IMR-90 (cell line): ENCODE measurements at places on chromosomes 7 and 10. TPM values are rescaled to one million over a fixed set of nuclear protein-coding genes. Genes with fewer than 3 reads are reported as not detected.

Gene LRRN3
- total RNA-seq: 15.2 and 15.8 TPM in 2 replicates

Gene PNLIPRP1
- not detected in 2 replicates for total RNA-seq

Gene ZP3
- total RNA-seq: 0.54 and 0.83 TPM in 2 replicates

Gene PPP1R3C
- 61.7 and 62.9 TPM in 2 replicates for total RNA-seq

Gene PHTF2
- total RNA-seq: 65.5 and 69.9 TPM in 2 replicates

Gene PTCD1
- total RNA-seq: 2.2 and 2.8 TPM in 2 replicates

Gene CLIP2
- 18.1 and 20.3 TPM in 2 replicates for total RNA-seq

Gene IL15RA
- 1.4 and 2.0 TPM in 2 replicates for total RNA-seq

Gene CCDC172
- not detected in 2 replicates for total RNA-seq

Gene SSC4D
- total RNA-seq: 0.36 and 0.56 TPM in 2 replicates

Gene CACNB2
- total RNA-seq: 0.28 and 0.36 TPM in 2 replicates

Gene NPC1L1
- total RNA-seq: not detected in 2 replicates

Gene ACTR3C
- not detected in 2 replicates for total RNA-seq

GRCh38 chr10:124748953-124749645 is 4.9 kb upstream of the FAM53B start:
- no peaks in the 10 kb centered on the region for H3K27me3 ChIP-seq
- H3K27ac ChIP-seq: no peak overlapping the region
- H3K36me3 ChIP-seq: peaks cover 2% of the 10 kb centered on the region

DNA sequence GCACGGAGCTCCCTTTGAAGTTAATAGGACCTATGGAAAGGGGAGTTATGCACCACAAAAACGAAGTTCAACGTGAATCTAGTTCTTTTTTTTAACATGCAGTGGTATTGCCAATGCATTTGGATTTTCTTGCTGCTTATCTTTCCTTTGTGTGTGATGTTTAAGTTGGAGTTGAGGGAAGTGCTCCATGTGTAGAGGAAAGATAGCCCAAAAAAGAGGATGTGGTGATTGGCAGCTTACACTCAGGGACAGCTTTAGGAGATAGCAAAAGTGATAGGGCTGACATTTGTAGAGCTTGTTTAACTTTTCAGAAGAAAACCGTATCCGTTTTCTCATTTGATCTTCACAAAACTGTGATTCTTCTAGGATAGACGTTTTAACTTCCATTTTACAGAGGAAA is 101.3 kb downstream of the MDFIC start:
- no peaks in the 10 kb centered on the region; the same call in 1 of the 2 replicates for H3K4me1 ChIP-seq
- DNase-seq: no peak
- no peaks in the 10 kb centered on the region for H3K27me3 ChIP-seq
- no peak overlapping the region for H3K4me3 ChIP-seq
- no peaks in the 10 kb centered on the region for H3K36me3 ChIP-seq
- no peak overlapping the region for H3K27ac ChIP-seq

- H3K36me3 ChIP-seq: no peaks in the 10 kb centered on the region
- no peaks in the 10 kb centered on the region for H3K27me3 ChIP-seq
- H3K27ac ChIP-seq: no peak overlapping the region
- H3K4me3 ChIP-seq: no peak overlapping the region
Observed at GRCh38 chr10:127921075-127921752, 14.3 kb downstream of the PTPRE start.

GRCh38 chr10:127303105-127303504 is 106.7 kb upstream of the INSYN2A start:
- H3K4me1 ChIP-seq: peaks cover 2% of the 10 kb centered on the region; the same call in 1 of the 2 replicates
- no peaks in the 10 kb centered on the region for H3K27me3 ChIP-seq
- peaks cover 1% of the 10 kb centered on the region for H3K36me3 ChIP-seq
- DNase-seq: no peak
- H3K4me3 ChIP-seq: no peak overlapping the region

GRCh38 chr10:110336111-110336721 is 31.5 kb upstream of the SMNDC1 start:
- peak overlapping the region; percentile 83 for H3K27ac ChIP-seq
- no peaks in the 10 kb centered on the region for H3K27me3 ChIP-seq
- no peaks in the 10 kb centered on the region for H3K36me3 ChIP-seq
- DNase-seq: peak; percentile 98
- no peak overlapping the region for H3K4me3 ChIP-seq

DNA sequence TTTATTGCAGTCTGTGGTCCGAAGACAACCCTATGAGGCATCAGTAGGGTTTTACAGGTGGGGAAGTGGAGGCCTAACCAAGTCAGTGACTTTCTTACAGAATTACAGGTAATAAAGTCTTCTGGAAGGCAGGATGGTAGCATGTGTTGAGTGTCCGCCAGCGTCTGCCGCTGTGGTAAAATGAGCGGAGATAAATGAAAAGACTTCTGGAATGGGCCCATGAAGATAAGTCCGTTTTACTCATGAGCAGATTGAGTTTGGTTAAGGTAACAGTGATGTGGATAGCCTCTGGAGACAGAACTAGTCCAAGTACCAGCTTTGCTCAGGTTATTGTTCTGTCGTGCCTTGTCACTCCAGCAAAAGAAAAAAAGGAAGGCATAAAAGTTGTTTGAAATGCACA is 966 bp downstream of the FBH1 start:
- H3K4me1 ChIP-seq: peaks cover 14% of the 10 kb centered on the region
- H3K36me3 ChIP-seq: peaks cover 20% of the 10 kb centered on the region
- DNase-seq: no peak
- H3K27ac ChIP-seq: no peak overlapping the region; the same call in 1 of the 2 replicates

DNA sequence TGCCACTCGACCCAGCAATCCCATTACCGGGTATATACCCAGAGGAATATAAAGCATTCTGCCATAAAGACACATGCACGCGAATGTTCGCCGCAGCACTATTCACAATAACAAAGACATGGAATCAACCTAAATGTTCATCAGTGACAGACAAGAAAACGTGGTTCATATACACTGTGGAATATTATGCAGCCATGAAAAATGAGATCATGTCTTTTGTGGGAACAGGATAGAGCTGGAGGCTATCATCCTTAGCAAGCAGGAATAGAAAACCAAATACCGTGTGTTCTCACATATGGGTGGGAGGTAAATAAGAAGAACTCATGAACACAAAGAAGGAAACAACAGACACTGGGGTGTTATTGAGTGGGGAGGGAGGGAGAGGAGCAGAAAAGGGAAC is 84.7 kb downstream of the SLC16A9 start:
- H3K4me3 ChIP-seq: no peak overlapping the region
- no peak for DNase-seq
- H3K4me1 ChIP-seq: no peaks in the 10 kb centered on the region
- H3K36me3 ChIP-seq: no peaks in the 10 kb centered on the region
- no peak overlapping the region for H3K27ac ChIP-seq
- peaks cover 5% of the 10 kb centered on the region for H3K27me3 ChIP-seq

- H3K4me3 ChIP-seq: no peak overlapping the region
- H3K4me1 ChIP-seq: no peaks in the 10 kb centered on the region
- peaks cover 2% of the 10 kb centered on the region; the same call in 1 of the 2 replicates for H3K36me3 ChIP-seq
- no peak overlapping the region for H3K27ac ChIP-seq
- no peak for DNase-seq
- H3K27me3 ChIP-seq: no peaks in the 10 kb centered on the region
Observed at GRCh38 chr7:92058040-92058439, 76.2 kb downstream of the CYP51A1 start.

DNA sequence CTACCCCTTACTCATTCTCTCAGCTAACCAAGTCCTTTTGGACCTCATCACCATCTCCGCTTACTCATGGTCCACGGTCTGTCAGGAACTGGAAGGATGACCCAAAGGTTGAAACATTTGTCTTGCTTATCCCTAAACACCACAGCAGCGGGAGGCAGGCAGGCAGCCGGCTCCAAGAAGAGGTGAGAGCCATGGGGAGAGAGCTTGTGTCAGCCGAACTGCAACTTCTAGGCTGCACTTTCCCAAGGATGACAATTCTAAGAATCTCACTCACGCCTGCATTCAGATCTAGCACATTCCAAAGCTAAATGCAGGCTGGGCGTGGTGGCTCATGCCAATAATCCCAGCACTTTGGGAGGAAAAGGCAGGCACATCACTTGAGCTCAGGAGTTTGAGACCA is 86.0 kb downstream of the SPDYE5 start:
- H3K27ac ChIP-seq: no peak overlapping the region
- no peak for DNase-seq
- peaks cover 21% of the 10 kb centered on the region for H3K36me3 ChIP-seq
- no peaks in the 10 kb centered on the region for H3K27me3 ChIP-seq
- no peak overlapping the region for H3K4me3 ChIP-seq
- no peaks in the 10 kb centered on the region for H3K4me1 ChIP-seq

GRCh38 chr10:60192946-60193345 is 196.7 kb downstream of the ANK3 start:
- H3K27me3 ChIP-seq: peaks cover under 1% of the 10 kb centered on the region
- no peaks in the 10 kb centered on the region for H3K4me1 ChIP-seq
- H3K4me3 ChIP-seq: no peak overlapping the region
- no peak for DNase-seq
- no peak overlapping the region for H3K27ac ChIP-seq
- no peaks in the 10 kb centered on the region for H3K36me3 ChIP-seq

DNA sequence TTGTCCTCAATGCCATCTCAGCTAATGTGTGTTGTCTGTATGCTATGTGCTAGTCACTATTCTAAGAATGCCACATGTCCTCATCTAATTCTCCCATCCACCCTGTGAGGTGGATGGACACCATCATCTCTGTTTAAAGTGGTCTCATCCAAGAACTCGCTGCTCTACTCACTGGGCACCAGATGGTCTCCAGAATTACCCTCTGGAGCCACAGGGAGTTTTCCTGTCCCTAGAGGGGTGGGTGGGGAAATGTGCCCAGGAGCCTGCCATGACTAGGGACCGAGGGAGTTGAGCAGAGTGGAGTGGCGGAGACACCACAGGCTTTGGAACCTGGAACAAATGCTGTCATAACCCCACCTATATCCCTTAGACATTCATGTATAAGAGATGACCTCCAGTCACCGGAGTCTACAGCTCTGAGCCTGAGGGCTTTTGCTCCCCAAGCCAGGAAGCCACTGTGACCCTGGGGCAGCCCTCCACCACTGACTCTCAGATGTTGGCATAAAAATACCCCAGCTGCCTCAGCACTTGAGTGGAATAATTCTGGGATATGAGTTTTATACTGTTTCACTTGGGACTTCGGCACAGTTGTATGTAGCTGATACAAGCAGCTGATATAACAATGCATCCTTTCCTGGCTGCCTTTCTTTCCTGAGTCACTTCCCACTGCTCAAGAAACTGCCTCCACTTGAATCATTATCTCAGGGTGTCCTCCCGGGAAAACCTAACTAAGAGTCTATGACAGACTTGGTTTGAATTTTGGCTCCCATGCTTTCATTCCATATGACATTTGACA is 61.5 kb upstream of the RAPGEF5 start:
- no peak for DNase-seq
- no peak overlapping the region for H3K4me3 ChIP-seq
- H3K4me1 ChIP-seq: no peaks in the 10 kb centered on the region
- no peaks in the 10 kb centered on the region for H3K27me3 ChIP-seq

- H3K4me1 ChIP-seq: no peaks in the 10 kb centered on the region
- H3K27ac ChIP-seq: no peak overlapping the region
- no peaks in the 10 kb centered on the region for H3K36me3 ChIP-seq
Observed at GRCh38 chr7:64880322-64881297, 22.5 kb upstream of the ZNF273 start.

GRCh38 chr7:131767591-131767990 is 211.2 kb upstream of the PODXL start:
- H3K4me1 ChIP-seq: no peaks in the 10 kb centered on the region
- no peak for DNase-seq
- no peak overlapping the region for H3K27ac ChIP-seq

DNA sequence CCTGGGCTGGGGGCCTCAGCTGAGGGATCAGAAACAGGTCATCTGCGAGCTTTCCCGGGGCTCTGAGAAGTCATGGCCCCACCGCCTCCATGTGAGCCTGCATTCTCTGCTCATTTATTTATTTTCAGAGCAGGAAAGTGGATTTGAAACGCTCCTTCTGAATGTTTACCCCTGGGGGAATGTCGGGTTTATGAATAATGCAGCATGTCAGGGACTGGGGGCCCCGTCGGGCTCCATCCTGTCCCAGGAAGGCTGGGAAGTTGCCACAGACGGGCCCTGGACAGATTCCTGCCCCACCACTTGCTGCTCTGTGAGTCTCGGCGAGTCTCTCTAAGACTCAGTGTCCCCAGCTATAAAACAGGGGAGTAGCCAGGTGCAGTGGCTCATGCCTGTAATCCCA is 11.9 kb upstream of the GTF2IRD1 start:
- H3K4me1 ChIP-seq: peaks cover 5% of the 10 kb centered on the region
- H3K27me3 ChIP-seq: no peaks in the 10 kb centered on the region
- no peak overlapping the region for H3K4me3 ChIP-seq
- no peaks in the 10 kb centered on the region for H3K36me3 ChIP-seq
- H3K27ac ChIP-seq: peak overlapping the region; percentile 72

- no peak overlapping the region for H3K4me3 ChIP-seq
- no peak for DNase-seq
- H3K36me3 ChIP-seq: no peaks in the 10 kb centered on the region
- no peaks in the 10 kb centered on the region for H3K4me1 ChIP-seq
- no peak overlapping the region for H3K27ac ChIP-seq
Observed at GRCh38 chr10:42422911-42423310, 215.5 kb downstream of the ZNF33B start.

DNA sequence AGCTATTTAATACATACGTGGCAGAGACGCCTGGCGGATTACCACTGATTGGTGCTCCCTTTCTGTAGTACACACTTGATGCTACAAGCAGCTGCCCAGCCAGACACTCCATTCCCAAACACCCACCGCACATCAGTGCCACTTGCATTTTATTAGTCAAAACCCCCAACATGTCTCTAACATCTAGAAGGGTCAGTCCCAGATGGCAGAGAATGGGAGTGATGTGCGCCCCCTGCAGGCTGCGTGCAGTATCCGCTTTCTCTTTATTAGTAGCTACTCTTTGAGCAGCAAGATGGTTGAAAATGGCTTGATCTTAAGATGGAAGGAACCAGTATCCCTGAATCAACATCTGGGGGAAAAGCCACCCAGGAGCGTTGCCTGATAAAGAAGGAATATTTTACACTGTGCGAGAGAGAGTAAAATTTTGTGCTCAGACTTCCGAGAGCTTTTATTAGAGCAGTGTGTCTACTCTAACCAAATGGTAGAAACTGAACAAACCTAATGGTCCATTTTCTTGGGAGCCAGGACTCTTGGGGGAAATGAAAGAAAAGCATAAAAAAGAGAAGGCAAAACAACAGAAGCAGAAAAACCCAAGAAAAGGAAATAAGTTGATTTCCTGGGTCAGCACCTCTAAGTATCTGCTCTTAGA is 78.3 kb downstream of the ST8SIA6 start:
- no peak overlapping the region for H3K27ac ChIP-seq
- no peaks in the 10 kb centered on the region for H3K36me3 ChIP-seq
- no peak overlapping the region for H3K4me3 ChIP-seq
- peak; percentile 2 for DNase-seq

DNA sequence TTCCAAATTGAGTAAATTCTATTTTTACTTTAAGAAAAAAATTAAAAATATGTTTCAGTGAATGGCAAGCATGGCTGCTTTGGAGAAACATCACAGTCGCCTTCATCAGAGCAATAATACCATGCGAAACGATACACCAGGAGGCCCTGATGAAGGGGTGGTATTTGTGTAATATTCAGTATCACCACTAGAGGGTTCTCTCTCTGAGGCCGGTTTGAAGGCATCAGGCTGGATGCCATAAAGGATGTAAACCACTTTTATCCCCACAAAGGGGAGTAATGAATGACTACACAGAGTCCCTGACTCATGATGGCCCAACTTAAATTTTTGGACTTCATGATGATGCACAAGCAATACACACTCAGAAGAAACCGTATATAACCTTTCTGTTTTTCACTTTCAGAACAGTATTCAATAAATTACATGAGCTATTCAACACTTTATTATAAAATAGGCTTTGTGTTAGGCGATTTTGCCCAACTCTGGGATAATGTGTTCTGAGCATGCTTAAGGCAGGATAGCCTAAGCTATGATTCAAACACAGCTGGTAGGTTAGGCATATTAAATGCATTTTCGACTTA is 95.5 kb downstream of the PPP1R17 start:
- no peak overlapping the region for H3K27ac ChIP-seq
- no peaks in the 10 kb centered on the region for H3K27me3 ChIP-seq
